Activated CD4-positive, alpha-beta T cell treated with anti-CD3 and anti-CD28 coated beads, Interleukin-2, amount 50 U/mL, for 1 hour (primary cell): ENCODE measurements at places on chromosomes 16 and 17.

GRCh38 chr17:29880031-29880430, 50.0 kb downstream of the SSH2 start:
- DNase-seq, result no peak

- DNase-seq, result no peak
Observed at GRCh38 chr17:72102366-72102765, 18.5 kb upstream of the SOX9 start.

DNA sequence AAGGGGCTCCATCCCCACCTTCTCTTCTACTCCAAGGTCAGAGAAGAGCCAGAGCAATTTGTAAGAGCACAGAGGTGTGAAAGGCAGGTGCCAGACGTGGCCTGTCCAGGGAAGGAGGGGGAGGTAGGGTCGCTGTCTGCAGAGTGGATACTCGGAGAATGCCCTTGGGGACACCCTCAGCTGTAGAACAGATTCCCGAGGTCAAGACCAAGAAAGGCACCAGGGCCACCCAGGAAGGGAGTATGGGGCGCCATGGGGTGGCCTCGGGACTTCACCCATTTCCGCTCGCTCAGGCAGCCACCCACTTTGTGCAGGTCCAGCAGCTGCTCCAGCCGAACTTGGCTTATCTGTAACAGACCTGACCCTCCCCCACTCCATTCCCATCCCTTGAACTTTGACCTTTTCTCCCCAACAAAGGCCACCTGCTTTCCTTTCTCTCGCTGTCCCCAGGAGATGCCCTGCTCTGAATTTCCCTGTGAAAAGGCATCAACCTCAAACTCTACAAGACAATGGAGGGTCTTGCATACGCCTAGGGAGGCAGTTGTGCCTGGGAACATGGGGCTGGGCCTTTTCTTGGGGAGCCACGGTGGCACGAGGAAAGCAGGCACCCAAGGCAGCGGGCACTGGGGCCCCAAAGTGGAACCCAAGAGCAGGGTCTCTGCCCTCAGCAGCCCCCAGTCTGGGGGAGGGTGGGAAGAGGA, 11.3 kb upstream of the AXIN2 start:
- no peak for DNase-seq

GRCh38 chr17:15883617-15884111, 61.3 kb upstream of the ADORA2B start:
- DNase-seq, result no peak

GRCh38 chr16:49552313-49552928, 178.8 kb downstream of the C16orf78 start:
- no peak for DNase-seq

- DNase-seq, result no peak
Observed at GRCh38 chr17:66474258-66474657, 171.8 kb downstream of the PRKCA start.

GRCh38 chr17:261635-262034, 80.2 kb upstream of the DOC2B start:
- no peak for DNase-seq

DNA sequence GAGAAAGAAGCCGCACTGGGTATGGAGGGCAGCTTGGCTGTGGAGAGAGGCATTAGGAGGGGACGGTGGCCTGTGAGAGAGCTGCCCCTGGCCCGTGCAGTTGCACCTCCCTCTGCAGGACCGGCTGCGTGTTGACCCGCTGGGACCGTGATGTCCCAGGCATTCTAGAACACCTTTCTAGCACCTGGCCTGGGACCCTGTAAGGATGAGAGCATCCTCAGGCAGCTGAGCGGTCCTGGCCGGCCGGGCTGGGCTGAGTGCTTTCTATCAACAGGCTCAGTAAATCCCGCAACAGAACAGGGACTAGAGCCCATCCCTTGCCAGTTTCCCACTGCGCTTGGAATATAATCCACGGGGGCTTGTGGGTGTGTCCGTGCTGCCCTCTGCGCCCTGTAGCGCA, 14.7 kb downstream of the TBC1D24 start:
- no peak for DNase-seq

GRCh38 chr17:55601874-55602364, 90.7 kb upstream of the SMIM36 start:
- peak; percentile 7 for DNase-seq

- no peak for DNase-seq
Observed at GRCh38 chr17:80621335-80621996, 76.8 kb downstream of the RPTOR start.

DNA sequence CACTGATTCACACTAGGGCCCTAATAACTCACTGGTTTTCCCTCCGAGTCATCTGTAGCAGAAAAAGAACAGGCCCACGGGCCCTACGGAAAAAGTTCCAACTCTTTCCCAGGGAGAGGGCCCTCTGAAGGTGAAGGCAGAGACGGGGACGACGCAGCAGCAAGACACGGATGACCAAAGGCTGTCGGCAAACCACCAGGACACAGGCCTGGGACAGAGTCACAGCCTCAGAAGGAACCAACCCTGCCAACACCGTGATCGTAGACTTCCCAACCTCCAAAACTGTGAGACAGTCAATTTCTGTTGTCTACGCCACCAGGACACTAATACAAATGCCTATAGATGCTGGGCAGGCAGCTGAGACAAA, 5.2 kb upstream of the SPHK1 start:
- no peak for DNase-seq

GRCh38 chr16:51816929-51817328, 665.9 kb upstream of the SALL1 start:
- DNase-seq, result no peak

DNA sequence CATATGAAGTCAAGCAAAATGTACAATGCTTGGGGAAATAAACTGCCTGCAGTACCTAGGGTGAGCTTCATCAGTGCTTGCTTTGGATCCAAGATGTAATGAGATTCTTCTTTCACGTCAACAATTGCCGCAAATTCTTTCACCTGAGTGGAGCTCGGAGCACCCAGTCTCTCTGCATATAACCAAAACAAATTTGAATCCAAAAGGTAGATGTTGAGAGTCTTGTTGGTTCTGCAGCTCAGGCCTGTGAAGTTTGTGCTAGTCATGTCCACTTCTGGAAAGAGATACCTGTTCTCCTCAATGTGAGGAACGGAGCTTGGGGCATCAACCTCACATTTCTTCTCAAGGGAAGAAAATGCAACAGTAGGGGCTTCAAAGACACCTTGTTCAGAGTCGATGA, 23.0 kb downstream of the SNN start:
- no peak for DNase-seq

DNA sequence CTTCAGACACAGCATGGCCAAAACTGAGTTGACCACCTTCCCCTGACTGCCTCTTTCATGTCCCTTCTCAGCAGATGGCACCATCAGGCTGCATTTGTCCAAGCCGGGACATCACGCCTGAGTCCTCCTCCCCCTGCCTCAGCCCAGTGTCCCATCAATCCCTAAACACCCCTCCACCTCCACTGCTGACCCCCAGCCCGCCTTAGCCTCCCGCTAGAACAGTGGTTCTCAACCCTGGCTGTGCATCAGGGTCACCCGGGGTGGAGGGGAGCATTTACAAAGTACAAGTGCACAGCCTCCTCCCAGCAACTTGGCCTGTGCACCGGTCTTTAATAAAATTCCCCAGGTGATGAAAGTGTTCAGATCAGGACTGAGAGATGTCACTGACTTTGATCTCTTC, 4.0 kb downstream of the C16orf82 start:
- DNase-seq, result no peak

DNA sequence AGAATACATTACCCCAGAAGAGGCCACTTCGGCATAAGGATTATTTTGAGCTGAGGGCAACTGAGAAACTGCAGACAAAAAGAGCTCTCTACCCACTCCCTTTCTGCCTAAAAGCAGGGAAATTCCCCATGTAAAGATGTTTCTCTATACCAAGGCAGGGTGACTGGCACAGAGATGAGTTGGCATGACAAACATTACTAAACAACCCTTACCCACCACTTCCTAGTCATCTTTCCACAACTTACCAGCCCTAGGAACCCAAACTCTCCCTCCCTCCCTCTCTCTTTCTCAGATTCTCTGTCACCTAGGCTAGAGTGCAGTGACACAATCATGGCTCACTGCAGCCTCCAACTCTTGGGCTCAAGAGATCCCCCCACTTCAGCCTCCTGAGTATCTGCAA, 68.6 kb downstream of the EMP2 start:
- no peak for DNase-seq

- no peak for DNase-seq
Observed at GRCh38 chr17:81939881-81940385, 2.8 kb upstream of the PYCR1 start.

DNA sequence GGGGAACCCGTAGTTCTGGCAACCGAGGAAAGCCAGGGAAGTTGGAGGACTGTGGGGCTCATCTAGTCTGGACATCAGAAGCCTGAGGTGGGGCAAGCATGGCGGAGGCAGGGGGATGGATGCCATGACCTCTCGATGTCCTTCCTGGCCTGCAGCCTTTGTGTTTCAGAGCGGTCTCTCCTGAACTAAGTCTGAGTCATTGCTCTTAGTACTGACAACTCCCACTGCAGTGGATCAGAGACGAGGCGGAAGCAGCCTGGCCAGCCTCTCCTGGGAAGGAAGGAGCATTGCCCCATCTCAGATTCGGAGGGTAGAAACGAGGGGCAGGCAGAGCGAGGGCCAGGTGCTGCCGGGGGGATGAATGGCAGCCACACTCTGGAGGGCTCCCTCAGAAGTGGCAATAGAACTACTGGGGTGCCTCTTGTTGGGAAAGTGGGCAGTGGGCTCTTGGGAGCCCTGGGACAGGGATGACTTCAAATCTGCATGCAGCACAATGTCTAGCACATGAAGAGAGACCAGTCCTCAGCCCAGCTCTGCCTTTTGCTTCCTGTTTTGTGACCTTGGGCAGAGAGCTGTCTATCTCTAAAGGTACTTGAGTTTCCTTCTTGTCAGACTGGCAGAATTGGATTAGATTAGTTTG, 3.6 kb upstream of the STAC2 start:
- no peak for DNase-seq

- DNase-seq, result no peak
Observed at GRCh38 chr16:28866454-28866804, 2.8 kb downstream of the SH2B1 start.

- no peak for DNase-seq
Observed at GRCh38 chr16:85422632-85423550, 190.2 kb upstream of the GSE1 start.

DNA sequence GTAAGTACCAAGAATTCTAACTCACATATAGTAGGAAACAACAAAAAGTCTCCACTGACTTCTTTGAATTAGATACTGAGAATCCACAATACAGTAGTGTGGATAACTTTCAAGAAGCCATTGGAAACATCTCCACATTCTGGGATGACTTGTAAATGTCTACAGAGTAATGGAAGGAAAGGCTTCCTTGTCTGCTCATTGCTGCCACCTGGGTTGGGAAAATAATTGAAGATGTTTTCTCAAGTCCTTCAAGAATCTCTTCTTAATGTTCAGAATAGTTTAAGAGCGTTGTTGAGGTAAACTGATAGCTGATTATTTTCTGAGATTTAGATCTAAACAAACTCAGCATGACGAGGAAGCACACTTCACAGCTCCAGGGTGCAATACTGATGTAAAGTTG, 14.0 kb downstream of the CPSF4L start:
- DNase-seq, result no peak

DNA sequence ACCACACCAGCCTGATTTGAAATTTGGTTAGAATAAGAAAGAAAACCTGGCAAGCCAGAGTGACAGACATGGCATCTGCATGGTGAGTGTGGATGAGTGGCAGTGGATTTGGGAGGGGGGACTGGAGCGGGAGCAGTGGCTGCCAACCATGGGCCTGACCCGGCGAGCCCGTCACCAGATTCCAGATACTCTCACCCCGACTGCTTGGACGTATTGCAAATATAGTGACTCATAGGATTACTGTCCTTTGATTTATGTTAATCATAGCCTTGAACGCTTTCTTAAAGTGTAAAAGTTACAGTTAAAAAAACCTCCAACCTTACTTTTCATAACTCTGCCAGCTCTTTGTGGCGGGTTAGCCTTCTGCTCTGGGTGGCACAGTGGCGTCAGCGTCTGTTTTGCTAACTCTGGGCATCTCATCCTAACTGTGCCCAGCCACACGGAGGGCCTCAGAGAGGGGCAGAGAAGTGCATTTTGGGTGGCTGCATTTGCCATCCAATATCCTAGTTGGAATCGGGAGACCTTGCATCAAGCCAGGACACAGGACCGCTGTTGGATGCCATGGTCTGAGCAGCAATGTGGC, 26.8 kb upstream of the FOXK2 start:
- no peak for DNase-seq

DNA sequence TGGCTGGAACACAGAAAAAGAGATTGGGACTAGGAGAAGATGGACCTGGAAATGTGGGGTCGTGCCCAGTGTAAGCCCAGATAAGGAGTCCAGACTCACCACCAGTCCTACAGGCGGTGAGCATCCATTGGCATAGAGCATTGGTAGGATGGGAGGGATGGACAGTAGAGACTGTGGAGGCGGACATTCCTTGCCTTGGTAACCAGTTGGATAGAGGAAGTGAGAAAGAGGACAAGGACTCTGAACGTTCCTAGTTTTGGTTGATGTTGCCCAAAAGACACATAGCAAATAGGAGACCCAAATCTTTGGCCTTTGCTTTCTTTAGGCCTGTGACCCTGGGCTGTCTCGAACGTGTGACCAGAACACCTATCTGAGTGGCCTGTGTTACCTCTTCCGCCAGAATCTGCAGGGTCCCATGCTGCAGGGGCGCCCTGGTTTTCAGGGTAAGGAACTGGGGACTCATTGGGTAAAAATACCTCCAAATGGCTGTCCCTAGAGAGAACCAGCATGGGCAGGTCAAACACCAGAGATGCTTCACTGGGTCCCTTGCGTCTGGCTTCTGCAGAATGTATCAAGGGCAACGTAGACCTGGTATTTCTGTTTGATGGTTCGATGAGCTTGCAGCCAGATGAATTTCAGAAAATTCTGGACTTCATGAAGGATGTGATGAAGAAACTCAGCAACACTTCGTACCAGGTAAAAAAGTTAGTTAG, 6.4 kb downstream of the ITGAL start:
- no peak for DNase-seq

DNA sequence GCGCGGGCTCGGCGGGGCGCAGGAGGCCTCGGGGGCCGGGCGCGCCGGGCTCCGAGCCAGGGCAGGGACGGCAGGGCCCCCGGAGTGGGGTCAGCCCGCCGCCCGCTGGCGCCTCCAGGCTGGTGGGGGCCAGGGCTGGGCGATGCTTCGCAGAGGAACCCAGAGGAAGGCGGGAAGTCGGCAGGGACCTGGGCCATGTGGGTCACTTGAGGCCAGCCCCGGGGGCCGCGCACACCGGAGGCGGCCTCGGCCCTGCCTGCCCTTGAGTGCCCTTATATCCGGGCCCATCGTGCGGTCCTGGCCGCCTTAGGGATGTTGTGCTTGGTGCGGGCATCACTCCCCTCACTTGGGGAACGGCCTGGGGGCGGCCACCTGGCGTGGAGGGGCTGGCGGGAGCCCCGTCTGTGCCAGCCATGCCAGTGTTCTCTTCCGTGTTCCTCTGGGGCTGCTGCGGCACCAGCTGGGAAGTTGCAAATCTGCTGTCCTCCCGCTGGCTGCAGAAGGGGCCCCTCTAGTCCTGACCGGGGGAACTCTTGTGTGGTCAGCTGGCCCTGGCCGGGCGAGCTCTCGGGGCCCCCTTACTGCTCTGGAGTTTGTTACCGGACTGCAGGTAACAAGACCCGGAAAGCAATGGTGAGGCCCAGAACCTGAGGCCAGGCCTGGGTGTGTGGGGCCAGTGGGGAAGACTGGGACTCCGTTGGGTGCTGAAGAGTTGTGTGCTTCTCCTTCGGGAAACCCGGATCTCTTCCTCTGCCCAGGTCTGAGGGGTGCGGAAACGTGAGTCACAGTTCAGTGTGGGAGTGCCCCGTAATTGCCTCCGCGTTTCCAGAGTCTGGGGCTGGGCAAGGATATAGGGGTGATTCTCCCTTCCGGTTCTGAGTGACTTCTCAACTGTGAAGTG, 849 bp downstream of the CAPN15 start:
- DNase-seq, result no peak

GRCh38 chr16:48347980-48348379, 37.2 kb downstream of the SIAH1 start:
- DNase-seq, result no peak
